Stimulated activated CD4-positive, alpha-beta T cell treated with anti-CD3 and anti-CD28 coated beads, Interleukin-12 subunit alpha, Interleukin-12 subunit beta, amount 100 ng/mL, for 4 hours (primary cell): ENCODE measurements at places on chromosomes 4 and X.

DNA sequence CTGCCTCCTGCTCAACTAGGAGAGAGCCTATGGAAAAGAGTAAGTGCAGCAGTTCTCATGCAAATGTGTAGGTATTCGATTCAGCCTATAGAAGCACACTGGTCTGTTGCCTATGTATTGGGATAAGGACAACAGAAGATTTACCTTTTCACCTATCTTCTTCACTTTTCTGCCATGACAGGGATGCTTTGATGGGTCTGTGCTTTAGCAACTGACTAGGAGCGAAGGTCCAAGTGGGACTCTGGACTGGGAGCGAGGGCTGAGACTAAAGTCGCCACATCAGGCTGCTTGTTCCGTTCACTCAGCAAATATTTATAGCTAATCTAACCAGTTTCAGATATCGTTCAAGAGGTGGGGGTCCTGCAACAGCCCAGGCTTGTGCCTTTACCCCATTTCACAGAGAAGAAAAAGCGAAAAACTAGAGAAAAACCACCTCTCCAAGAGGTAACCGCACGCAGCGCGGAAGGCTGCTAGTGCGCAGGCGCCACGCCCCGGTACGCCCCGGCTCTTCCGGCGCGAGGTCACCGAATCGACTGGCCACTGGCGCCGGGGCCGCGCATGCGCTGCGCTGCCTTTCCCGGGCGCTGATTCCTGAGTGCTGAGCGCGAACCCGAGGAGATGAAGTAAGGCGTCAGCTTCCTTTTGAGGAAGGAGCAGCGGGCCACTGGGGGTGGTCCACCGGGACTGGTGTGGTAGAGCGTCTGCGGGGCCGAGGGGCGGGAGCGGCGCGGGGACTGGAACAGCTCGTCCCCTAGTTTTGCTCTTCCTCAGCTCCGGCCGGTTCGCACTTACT is at the start of gene RBMX2:
Gene RBMX2 (plus strand): TSS at position 573 of the 793 bp plus-strand sequence. CDS start 46 bp downstream, at position 619.
- DNase-seq: peak; percentile 65

- DNase-seq: no peak
Measured at GRCh38 chr4:173464481-173464880, 65.5 kb downstream of the HAND2 start.

- peak; percentile 2 for DNase-seq
Measured at GRCh38 chrX:107537815-107538214, 88.4 kb downstream of the FRMPD3 start.

- DNase-seq: no peak
Measured at GRCh38 chrX:39242187-39242586, 440.9 kb downstream of the MID1IP1 start.

- DNase-seq: no peak
Measured at GRCh38 chrX:23637187-23637586, 30.1 kb upstream of the PRDX4 start.

DNA sequence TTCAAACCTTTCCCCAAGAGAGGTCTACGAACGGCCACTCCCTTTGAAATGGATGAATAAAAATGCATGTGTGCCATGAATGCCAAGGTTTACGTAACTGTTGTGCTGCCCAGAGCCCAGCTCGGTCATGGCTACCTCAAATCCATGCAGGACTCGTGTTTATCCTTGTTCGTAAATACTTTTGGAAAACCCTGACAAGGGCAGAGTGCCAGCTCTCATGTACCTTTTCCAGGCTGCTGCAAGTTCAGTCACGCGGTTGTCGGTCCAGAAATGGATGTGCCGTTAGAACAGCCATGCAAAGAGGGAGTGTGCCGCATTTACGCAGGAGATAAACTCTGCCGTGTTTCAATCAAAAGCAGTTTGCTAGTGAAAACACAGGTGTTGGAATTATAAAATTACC is 123.4 kb downstream of the AMELX start:
- no peak for DNase-seq

DNA sequence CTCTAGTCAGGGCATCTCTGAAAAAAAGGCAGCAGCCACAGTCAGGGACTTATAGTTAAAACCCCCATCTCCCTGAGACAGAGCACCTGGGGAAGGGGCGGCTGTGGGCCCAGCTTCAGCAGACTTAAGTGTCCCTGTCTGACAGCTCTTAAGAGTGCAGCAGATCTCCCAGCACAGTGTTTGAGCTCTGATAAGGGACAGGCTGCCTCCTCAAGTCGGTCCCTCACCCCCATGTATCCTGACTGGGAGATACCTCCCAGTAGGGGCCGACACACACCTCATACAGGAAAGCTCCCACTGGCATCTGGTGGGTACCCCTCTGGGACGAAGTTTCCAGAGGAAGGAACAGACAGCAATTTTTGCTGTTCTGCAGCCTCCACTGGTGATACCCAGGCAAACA is 129.0 kb downstream of the ANXA5 start:
- DNase-seq: no peak

DNA sequence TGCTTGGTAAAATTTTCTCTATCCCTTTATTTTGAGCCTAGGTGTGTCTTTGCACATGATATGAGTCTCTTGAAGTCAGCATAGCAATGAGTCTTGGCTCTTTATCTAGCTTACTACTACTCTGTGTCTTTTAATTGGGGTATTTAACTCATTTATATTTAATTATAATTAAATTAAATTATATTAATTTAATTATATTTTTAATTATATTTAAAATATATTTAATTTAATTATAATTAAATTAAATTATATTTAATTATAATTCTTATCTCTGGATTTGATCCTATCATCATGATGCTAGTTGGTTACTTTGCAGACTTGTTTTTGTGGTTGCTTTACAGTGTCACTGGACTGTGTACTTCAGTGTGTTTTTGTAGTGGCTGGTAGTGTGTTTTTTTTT is 201.2 kb upstream of the ITM2A start:
- DNase-seq: no peak

DNA sequence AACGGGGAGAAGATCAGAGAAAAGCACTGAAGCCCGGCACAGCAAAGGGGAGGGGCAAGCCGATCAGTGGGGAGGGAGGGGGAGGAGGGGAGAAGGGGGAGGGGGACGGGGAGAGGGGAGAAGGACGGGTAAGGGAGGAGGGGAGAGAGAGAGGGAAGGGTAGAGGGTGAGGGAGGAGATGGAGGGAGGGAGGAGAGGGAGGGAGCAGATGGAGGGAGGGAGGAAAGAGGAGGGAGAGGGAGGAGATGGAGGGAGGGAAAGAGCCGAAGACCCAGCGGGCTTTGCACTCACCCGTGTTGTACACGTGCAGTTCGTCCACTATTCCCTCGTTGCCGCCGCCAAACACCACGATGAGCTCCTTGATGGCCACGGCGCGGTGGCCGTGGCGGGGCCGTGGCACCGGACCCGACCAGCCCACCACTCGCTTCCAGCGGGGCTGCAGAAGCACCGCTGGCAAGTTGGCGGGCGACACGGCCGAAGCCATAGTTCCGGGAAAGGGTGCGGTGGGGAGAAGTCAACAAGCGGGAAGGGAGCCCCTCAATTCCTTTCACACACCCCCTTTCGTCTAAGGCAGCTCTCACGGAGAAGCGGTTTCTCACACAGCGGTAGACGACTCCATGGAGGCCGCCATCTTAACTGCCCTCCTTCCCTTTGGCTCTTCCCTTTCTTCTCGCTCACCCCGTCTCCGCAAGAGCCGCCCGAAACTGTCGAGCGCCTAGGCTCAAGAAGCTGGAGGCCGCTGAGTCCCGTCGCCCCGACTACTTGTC is 1.1 kb downstream of the HCFC1 start:
- no peak for DNase-seq

GRCh38 chrX:20116087-20116576 is 575 bp downstream of the MAP7D2 start:
- no peak for DNase-seq

DNA sequence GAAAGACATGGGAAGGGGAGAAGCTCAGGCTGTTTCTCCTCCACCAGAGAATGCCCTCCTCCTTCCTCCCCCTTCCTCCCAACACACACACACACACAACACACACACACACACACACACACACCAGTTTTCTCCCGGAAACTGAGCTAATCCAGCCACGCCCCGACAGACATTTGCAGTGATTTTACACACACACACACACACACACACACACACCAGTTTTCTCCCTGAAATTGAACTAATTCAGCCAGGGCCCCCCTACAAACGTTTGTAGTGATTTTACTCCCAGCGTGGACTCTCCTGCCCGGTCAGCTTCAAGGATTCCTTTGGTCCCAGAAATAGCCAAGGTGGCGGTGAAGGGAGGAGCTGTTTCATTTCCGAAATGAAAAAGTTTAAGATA is 32.9 kb upstream of the STX18 start:
- no peak for DNase-seq

- no peak for DNase-seq
Measured at GRCh38 chr4:102707150-102707549, 53.6 kb downstream of the MANBA start.

- DNase-seq: no peak
Measured at GRCh38 chrX:11567528-11568220, 98.0 kb downstream of the ARHGAP6 start.

DNA sequence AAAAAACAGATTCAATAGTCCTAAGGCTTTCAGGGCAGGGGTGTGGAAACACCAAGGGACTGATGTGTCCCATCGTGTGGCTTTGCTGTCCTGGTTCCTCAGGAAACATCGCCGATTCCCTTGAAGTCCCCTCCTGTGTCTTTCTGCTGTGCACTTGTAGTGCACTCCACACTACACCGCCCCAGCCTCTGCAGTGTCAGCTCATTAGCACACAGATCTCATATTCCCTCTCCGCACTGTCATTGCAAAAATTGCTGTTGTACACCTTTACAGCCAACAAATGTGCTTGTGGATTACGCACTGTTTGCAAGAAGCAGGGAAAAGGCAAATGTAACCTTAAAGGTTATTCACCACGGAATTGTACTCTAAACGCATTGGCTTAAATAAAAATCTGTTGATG is 5.3 kb downstream of the GRIA3 start:
- DNase-seq: no peak

- DNase-seq: no peak
Measured at GRCh38 chrX:96824166-96824565, 59.5 kb upstream of the RPA4 start.

- DNase-seq: no peak
Measured at GRCh38 chr4:858831-859451, 33.0 kb upstream of the CPLX1 start.

- no peak for DNase-seq
Measured at GRCh38 chr4:186032259-186032658, 36.7 kb upstream of the TLR3 start.

DNA sequence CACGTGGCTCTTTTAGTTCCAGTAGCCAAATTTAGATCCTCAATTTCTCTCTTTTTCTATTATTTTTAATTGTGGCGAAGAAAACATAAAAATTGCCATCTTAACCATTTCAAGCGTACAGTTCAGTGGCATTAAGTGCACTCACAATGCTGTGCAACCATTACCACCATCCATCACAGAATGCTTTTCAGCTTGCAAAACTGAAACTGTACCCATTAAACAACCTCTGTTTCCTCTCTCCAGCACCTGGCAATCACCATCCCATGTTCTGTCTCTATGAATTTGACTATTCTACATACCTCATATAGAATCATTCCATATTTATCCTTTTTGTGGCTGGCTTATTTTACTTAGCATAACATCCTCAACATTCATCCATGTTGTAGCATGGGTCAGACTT is 74.9 kb downstream of the METTL14 start:
- no peak for DNase-seq

DNA sequence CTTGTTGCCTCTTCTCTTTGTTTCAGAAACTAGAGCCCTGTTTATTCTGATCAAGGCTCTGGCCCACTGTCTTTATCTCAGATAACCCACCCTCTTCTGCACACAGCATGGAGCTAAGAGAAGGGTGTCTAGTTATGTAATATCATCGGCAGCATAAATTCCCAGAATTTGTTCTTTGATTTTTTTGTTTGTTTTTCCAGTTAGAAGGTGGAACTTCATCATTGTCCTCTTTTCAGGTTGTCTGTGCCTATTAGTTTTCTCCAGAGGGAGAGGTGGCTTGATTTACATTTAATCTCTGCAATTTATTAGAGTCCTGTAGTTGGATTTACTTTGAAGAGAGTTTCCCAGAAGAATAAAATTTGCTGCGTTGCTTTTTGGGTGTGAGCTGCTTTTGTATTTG is 15.2 kb upstream of the F11 start:
- no peak for DNase-seq

- no peak for DNase-seq
Measured at GRCh38 chr4:14827111-14827510, 175.2 kb upstream of the CPEB2 start.

DNA sequence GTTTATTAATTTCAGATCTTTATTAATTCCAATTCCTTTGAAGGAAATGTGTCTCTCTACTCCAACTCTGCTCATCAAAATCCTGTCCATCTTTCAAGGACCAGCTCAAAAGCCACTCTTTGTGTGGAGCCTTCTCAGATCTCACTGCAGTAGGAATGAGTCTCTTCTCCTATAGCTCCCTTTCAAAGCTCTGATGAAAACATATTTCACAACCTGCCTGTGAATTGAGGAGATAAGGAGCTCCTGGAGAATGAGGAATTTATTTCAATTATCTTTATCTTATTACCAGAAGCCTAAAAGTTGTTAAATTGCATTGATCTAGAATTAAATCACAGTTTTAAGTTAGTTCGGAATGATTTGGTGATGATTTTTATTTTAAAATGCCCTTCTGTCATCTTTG is 92.6 kb upstream of the TRPC3 start:
- no peak for DNase-seq

GRCh38 chr4:160038615-160039014 is 935.7 kb downstream of the RAPGEF2 start:
- DNase-seq: no peak

DNA sequence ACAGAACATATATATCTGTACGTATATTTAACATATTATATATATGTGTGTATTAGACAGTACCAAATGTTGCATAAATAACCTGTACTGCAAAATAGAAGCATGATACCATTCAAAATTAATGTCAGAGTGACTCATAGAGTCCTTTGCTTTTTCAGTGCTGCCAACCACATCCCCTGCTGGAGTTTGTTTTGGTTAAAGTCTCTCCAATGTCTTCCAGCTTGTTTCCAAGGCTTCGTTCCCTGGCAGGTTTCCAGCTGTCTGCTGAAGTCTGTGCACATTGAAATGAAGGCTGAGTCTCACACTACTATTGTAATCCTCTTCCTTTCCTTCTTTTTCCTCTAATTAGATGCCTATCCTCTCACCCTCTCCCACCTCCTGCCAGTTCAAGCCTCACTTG is 14.9 kb downstream of the NRK start:
- no peak for DNase-seq

- no peak for DNase-seq
Measured at GRCh38 chrX:12906046-12906761, at the start of gene TLR8. Gene TLR8, plus strand, starts transcription at chrX:12906620. Its CDS starts 87 bp downstream, at chrX:12906707.

DNA sequence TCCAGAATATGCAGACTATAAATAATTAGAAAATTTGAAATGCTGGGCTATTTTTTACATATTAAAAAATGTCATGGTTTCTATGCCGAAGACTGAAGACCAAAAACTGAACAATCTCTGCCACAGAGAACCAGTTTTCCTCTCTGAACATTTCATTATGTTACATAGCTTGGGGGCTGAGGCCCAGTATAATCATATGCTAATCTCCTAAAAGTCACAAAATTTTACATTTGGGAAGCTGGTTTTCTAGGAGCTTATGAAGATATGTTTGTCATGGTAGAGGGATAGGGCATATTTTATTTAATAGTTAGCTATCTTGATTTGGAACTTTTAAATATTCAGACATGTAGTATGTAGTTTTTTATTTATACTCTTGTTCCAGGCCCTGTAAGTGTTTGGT is 167.8 kb downstream of the GPAT3 start:
- DNase-seq: no peak
